ENCODE measurements at places on chromosomes 6 and 20.
A peak's percentile ranks its signal among the peaks of the same experiment; 100 is the strongest.

- no peak for DNase-seq
These were observed 276.0 kb downstream of the NRN1 start for GRCh38 chr6:5730585-5731263.

DNA sequence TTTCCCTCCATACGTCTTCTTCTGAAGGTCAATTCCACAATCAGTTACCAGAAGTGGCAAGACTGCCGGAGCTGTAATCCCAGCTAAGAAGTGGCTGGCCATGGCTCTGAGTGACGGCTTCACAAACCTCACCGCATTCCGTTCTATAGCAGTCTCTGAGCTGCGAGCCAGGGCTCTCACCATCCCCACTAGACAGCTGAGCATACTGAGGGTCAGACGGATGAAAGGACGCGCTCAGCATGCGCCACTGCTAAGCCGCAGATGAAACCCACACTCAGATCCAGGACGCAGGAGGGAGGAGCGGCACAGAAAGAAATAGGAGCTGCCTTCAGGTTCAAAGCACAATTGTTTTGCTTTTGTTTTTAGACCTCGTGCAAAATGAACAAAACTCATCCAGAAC, 97.9 kb downstream of the ANKRD60 start:
- no peak for DNase-seq

DNA sequence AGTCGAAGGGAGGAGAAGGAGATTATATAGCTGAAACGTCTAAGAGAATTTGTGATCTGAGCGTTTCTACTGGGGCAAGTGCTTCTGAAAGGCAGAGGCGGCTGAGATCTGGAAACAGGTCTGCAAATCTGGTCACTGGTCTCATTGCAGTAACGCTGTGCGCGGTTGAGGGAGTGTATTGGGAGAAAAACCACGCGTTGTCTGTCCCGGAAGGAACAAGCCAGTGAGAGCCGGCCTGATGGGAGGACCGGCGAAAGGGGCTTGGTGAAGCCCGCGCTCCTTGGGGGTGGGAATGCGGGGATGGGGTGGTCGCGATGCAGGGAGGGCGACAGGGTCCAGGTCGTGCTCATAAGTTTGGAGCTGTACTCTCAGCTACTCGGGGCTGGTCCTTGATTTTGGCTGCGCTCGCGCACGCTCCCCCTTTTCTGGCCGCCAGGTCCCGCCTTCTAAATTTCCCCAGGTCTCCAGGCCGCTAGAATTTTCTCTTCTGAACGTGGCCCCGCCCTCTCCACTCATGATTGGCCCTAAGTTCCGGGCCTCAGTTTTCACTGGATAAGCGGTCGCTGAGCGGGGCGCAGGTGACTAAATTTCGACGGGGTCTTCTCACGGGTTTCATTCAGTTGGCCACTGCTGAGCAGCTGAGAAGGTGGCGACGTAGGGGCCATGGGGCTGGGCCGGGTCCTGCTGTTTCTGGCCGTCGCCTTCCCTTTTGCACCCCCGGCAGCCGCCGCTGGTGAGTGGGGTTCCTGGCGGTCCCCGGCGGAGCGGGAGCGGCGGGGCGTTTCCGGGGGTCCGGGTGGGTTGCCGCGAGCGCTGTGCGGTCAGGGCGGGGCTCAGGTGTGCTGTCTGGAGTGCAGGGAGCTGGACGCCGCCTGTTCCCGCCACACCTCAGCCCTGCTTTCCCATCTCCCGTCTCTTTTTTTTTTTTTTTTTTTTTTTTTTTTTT, at the start of gene MICB:
Gene MICB (plus strand): TSS at position 615 of the 946 bp plus-strand sequence. CDS start 49 bp downstream, at position 664.
- peak; percentile 80 for DNase-seq

DNA sequence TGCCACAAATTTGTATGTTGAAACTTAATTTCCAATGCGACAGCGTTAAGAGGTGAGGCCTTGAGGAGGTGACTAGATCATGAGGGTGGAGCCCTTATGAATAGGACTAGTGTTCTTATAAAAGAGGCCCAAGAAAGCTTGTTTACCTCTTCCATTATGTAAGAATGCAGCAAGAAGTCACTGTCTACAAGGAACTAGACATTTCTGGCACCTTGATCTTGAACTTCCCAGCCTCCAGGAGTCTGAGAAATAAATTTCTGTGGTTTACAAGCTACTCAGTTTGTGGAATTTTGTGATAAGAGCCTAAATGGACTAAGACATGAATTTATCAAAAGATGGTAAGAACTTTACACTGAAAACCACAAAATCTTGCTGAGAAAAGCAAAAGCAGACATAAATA, 173.6 kb upstream of the SGK1 start:
- no peak for DNase-seq

- no peak for DNase-seq
These were observed 68.3 kb downstream of the ADTRP start for GRCh38 chr6:11710311-11710761.

- no peak for DNase-seq
These were observed 550.7 kb downstream of the PKHD1 start for GRCh38 chr6:51536728-51537127.

DNA sequence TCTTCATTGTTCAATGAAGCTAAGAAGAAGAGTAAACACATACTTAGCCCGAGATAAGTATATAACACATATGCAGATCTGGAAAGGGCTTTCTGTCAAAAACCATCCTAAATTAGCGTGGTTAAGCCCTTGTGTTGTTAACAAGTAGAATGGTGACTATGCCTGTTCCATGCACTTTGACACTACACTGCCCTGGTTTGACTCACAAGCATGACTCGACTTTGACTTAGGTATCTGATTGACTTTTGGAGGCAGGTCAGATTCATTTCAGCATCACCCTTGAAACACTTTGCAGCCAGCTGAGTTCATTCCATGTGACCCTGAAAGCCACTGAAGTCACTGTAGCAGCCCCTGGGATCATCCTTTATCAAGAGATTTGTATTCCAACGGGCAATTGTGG, 239.8 kb downstream of the TBX18 start:
- DNase-seq: no peak

- DNase-seq: no peak
These were observed 100.6 kb downstream of the HIVEP1 start for GRCh38 chr6:12112540-12113189.

DNA sequence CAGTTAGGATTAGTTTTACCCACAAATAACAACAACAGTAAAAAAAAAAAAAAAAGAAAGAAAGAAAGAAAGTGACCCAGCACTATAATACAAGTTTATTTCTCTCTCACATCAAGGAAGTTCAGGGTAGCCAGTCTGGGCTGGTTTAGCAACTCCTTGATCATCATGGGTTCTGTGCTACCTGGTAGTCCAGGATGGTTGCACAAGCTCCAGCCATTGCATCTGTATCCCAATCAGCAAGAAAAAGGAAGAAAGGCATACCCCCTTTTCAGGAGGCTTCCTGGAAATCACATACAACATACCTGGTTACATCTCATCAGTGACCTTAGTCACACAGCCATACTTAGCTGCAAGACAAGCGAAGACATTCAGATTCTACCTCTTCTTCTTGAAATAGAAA, 128.5 kb downstream of the MTHFD1L start:
- DNase-seq: no peak

DNA sequence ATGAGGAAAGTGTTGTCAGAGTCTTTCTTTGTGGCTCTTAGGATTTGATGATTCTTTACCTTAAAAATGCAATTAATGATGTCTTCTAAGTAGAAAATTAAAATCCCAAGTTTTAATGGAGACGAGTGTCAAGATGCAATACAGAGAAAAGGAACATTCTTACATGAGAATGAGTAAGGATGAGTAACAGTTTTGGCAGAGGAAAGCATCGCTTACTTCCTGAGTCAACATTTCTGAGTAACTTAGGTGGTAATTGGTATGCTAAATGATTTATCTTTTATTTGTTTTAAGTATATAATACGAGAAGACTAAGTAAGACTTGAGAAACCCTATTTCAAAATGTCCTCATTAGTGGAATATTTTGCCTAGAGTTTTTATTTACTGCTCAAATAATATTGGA, 101.3 kb downstream of the RTN4IP1 start:
- DNase-seq: peak; percentile 34

GRCh38 chr6:37487591-37488380, 11.9 kb downstream of the CCDC167 start:
- DNase-seq: no peak

DNA sequence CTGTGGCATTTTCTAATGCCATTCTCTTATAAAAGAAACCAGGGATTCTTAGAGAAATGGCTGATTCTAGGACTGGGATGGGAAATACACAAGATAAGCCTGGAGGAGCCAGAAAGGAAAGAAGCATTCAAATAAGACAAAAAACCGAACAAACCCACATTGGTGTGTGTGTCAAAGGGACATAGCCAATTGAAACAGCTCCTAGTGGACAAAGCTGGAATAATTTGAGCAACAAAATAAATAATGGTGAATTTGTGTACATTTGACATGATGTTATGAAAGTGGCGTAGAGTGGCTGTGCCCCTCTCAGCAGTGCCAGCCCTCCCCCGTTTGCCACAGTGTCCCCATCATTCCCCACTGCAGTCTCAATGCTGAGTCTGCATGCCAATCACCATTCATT, 55.5 kb downstream of the B3GAT2 start:
- DNase-seq: no peak

- DNase-seq: peak; percentile 79
These were observed 267.2 kb upstream of the ECI2 start for GRCh38 chr6:4402477-4402976.

DNA sequence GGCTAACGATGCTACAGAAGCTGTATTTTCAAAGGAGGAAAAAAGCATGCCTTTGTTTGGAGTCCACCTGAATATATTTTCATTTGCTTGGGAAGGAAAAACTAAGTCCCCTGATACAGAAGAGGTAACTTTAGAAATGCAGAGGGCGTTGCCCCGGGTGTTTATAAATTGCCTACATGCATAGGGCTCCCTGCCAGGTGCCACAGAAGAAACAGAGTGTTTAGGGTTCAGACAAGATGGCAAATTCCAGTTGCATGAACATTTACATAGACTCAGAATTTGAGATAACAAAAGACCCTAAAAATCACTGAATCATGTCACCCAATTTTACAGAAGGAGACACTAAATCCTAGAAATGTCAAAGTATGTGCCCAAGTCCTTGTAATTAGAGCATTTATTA, 19.9 kb downstream of the RIN2 start:
- DNase-seq: no peak

- no peak for DNase-seq
These were observed 114.9 kb upstream of the ADGRF1 start for GRCh38 chr6:47157063-47157462.

DNA sequence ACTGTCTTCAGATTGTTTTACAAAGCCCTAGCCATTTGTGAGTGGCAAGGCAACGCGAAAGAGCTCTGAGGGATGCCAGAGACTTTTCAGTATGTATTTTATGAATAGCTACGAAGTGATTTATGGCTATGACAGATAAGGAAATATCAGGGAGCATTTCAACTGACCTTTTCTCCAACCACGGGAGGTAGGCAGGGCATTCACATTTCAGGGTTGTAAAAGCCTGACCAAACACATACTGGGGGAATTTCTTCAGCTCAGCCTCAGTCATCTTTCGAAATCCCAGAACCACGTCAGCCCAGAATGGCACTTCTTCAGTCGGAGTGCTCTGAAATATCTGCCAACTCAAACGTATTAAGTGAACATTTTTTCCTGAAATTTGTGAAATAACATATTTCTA, 10.8 kb downstream of the DDO start:
- DNase-seq: no peak

DNA sequence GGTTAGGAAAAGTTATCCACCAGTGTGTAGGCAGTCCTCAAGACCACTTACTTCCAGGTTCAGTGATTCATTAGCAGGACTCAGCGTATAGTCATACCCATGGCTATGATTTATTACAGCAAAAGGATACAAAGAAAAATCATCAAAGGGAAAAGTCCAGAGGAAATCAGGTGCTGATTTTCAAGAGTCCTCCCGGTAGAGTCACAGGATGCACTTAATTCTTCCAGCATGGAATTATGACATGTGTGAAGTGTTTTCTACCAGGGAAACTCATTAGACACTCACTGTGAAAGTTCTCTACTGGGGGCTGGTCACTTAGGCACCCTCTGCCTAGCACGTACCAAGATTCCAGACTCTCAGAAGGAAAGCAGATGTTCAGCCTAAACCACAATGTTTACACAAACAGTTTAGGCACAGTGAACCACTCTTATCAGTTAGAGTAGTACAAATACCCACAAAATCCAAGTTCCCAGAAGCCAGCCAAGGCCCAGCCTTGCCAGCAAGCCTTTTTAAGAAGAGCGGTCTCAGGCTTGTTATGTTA, 10.2 kb downstream of the WFDC3 start:
- DNase-seq: peak; percentile 38

GRCh38 chr6:25017932-25018567, 82.3 kb upstream of the RIPOR2 start:
- no peak for DNase-seq

- peak; percentile 32 for DNase-seq
These were observed 65.8 kb downstream of the PHACTR2 start for GRCh38 chr6:143743301-143744166.

- DNase-seq: no peak
These were observed 324.9 kb downstream of the ZFAND3 start for GRCh38 chr6:38144365-38144945.

GRCh38 chr6:125533710-125534397, 215.6 kb upstream of the HEY2 start:
- DNase-seq: no peak

DNA sequence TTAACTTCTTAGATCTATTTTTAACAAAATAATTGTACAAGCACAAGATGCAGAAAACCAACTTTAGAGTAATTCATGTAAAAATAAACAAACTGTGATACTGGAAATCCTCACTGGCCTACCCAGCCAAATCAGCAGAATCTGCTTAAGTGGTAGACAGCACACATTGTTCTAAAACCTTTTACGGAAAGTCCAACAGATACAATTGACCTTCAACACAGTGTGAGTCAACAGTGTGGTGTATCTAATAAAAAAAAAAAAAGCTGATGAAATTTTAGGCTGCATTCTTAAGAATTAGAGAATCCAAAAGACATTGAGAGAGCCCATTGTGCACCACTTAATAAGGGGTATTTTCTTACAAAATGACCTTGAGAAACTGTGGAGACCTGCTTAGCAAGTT, 174.5 kb downstream of the COL21A1 start:
- no peak for DNase-seq

DNA sequence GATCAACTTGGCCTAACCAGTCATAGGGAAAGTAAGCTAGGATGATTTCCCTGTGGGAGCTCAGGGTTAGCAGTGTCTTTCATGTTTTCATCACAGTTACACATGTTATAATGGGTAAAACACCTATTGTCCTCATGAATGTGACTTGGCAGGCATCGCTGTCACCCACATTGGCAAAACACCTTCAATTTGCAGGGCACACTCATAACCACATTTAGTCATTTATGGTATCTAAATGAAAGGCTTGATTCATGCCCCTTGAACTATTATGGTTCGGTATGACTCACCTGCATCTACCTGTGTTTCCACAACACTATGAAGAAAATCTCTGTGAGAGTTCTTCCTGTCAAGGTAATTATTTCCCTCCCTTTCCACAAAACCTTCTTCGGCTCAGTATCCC, 49.2 kb downstream of the FRK start:
- DNase-seq: no peak

Data from hepatic stellate cell (primary cell).